Activated CD4-positive, alpha-beta T cell treated with anti-CD3 and anti-CD28 coated beads, Interleukin-2, amount 50 U/mL, for 48 hours (primary cell): ENCODE measurements at places on chromosomes 4 and X.

DNA sequence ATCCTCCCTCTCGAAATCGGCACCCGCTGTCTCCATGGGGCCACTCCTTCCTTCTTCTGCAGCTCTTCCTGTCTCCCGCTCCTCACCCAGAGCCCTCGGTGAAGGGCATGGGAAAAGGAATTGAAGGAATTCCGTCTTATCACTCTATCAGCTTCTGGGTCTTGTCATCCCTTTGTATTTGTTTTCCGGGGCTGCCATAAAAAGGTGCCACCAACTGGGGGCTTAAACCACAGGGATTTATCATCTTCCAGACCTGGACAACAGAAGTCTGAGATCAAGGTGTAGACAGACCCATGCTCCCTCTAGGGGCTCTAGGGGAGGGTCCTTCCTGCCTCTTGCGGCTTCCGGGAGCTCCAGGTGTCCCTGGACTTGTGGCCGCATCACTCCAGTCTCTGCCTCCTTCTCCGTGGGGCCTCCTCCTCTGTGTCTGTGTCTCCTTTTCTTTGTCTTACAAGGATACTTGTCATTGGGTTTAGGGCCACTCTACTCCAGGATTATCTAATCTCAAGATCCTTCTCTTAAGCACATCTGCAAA lies 24.0 kb downstream of the CD99 start:
- no peak for DNase-seq

GRCh38 chrX:72123471-72124185 lies 8.1 kb downstream of the RTL5 start:
- DNase-seq = no peak

DNA sequence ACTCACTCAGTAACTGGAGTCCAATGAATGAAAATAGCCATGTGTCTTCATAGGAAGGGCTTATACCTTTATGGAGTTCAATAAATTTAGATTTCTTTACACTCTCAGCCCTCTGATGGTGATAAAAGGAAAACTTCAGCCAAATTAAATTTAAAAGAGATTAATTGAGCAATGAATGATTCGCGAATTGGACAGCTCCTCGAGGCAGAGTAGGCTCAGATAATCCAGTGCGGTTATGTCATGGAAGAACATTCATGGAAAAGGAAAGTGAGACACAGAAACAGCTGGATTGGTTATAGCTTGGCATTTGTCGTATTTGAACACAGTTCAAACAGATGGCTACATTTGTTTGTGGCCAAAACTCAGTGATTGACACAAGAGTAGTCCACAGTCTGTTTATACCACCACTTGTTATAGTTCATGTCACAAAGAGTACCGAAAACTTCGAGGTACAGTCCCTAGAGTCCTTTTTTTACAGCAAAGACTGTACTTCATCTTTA lies 54.6 kb upstream of the TACR3 start:
- DNase-seq = no peak

- no peak for DNase-seq
Observed at GRCh38 chr4:113008716-113009115, 40.7 kb upstream of the ANK2 start.

GRCh38 chr4:146265950-146266490 lies 51.7 kb downstream of the REELD1 start:
- no peak for DNase-seq

DNA sequence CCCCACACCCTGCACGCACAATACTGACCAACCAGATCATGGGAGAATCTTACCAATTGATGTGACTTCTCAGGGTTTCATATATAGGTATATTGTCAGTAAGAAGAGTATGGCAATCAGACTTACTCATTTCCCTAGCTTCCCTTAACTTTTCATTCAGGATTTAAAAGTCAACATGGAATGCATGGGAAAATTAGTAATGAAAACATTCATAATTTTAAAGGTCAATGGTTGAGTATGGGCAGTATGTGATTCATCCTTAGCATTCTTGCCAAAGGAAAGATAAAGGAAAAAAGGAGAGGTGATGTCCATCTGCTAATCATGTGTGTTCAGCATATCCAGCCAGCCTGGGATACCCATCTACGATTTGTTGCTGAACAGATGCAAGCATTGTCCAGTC lies 4.0 kb downstream of the DIPK2B start:
- DNase-seq = no peak

DNA sequence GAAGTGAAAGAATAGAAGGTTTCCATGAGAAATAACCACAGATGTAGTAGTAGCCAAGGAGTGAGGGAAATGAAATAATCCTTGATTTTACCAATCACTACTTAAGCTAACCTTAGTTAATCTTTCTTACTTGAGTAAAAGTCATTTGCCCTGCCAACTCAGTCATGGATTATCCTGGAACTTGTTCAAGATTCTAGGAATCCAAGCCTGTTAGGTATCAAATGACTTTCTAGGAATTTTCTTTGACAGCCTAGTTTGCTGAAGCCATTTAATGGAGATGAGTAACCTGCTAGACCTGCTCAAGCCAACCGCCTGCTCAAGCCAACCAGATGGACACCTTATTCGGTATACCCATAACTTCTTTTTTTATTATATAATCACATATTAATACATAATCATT lies 180.5 kb downstream of the KLHL13 start:
- DNase-seq = no peak

- DNase-seq = no peak
Observed at GRCh38 chr4:137853424-137853823, 321.1 kb upstream of the PCDH18 start.

- DNase-seq = no peak
Observed at GRCh38 chr4:110075083-110075738, 123.2 kb downstream of the ELOVL6 start.
